ENCODE measurements at places on chromosomes 1 and 21.

DNA sequence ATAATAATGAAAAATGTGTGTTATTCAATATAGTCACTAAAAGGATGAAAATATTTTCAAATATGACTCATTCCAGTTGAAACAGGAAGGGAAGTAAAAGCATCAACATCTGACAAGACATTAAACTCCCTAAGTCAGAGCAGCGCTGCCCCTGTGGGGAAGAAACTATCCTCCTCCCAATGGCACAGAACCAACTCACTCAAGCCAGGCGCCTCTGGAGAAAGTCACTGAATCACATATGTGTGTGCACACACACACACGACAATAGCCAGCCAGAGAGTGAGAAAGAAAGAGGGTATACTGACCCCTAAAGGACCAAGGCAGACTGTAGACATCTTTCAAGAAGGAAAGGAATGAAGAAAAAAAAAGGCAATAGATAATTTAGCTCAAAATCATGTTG is 126.9 kb downstream of the SETD4 start:
- DNase-seq: no peak

DNA sequence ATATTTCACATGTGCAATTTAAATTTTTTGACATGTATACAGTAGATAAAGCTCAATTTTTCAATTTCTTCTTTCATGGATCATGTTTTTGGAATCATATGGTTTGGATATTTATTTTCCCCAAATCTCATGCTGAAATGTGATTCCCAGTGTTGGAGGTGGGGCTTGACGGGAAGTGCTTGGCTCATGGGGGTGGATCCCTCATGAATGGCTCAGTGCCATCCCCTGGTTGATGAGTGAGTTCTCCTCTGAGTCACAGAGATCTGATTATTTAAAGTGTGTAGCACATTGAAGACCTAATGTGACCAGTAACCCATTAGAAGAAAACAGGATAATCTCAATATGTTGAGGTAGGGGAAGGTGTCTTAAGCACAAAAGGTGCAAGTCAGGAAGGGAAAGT is 9.1 kb upstream of the IFI16 start:
- DNase-seq: no peak

GRCh38 chr1:79304131-79304530 is 297.6 kb upstream of the ADGRL4 start:
- no peak for DNase-seq

GRCh38 chr21:45888386-45889009 is 93.1 kb upstream of the COL6A1 start:
- peak; percentile 44 for DNase-seq

DNA sequence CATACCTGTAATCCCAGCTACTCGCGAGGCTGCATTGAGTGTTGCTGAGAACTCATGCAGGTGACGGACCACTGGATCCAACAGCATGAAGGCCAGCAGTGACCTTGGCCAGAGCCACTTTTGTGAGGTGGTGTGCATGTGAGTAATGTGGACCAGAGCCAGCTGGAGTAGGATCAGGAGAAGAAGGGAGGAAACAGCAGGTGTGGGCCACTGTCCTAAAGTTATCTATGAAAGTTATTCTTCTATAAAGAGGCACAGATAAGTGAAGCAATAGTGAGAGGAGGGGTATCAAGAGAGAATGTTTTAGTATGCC is 47.8 kb downstream of the TCP10L start:
- DNase-seq: no peak

GRCh38 chr1:200960236-200960947 is 63.1 kb downstream of the KIF21B start:
- no peak for DNase-seq

- no peak for DNase-seq
Measured at GRCh38 chr1:206851341-206852010, 13.9 kb upstream of the IL20 start.
